ENCODE measurements at places on chromosomes 5 and 9. TPM values are rescaled to one million over a fixed set of nuclear protein-coding genes. Genes with fewer than 3 reads are reported as not detected.

The ADAMTS16 gene
- polyA plus RNA-seq, result 0.01 TPM

The CTXN3 gene
- polyA plus RNA-seq, result 0.40 TPM

The TMEFF1 gene
- not detected for polyA plus RNA-seq

The GMCL2 gene
- not detected for polyA plus RNA-seq

The LIFR gene
- 27.4 TPM for polyA plus RNA-seq

The FOXD4L4 gene
- not detected for polyA plus RNA-seq

The NUTM2F gene
- polyA plus RNA-seq, result not detected

- peak; percentile 78 for DNase-seq
Measured at GRCh38 chr9:98906273-98907040, 37.2 kb upstream of the COL15A1 start.

GRCh38 chr5:176446884-176447590, 1.1 kb upstream of the FAF2 start:
- no peak for DNase-seq

GRCh38 chr9:16848179-16848578, 22.3 kb downstream of the BNC2 start:
- no peak for DNase-seq

GRCh38 chr9:75017378-75017777, 10.7 kb downstream of the CARNMT1 start:
- no peak for DNase-seq

DNA sequence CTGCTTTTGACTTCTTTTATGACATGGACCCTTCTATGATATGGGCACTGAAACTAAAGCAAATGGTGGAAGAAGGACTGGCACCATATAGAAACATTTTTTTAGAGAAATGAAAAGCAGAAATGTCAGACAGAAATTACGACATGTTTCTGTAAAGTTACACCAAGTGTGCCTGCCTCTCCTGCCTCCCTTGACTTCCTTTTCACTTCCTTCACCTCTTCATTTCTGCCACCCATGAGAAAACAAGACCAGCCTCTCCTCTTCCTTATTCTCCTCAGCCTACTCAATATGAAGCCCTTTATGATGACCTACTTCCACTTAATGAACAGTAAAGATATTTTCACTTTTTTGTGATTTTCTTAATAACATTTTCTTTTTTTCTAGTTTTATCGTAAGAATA, 44.5 kb downstream of the ERCC6L2 start:
- no peak for DNase-seq

GRCh38 chr5:57412680-57413079, 69.9 kb downstream of the ACTBL2 start:
- no peak for DNase-seq

GRCh38 chr9:127096208-127096607, 26.2 kb downstream of the ANGPTL2 start:
- DNase-seq, result no peak

GRCh38 chr9:32644698-32645097, 9.2 kb upstream of the TAF1L start:
- no peak for DNase-seq

DNA sequence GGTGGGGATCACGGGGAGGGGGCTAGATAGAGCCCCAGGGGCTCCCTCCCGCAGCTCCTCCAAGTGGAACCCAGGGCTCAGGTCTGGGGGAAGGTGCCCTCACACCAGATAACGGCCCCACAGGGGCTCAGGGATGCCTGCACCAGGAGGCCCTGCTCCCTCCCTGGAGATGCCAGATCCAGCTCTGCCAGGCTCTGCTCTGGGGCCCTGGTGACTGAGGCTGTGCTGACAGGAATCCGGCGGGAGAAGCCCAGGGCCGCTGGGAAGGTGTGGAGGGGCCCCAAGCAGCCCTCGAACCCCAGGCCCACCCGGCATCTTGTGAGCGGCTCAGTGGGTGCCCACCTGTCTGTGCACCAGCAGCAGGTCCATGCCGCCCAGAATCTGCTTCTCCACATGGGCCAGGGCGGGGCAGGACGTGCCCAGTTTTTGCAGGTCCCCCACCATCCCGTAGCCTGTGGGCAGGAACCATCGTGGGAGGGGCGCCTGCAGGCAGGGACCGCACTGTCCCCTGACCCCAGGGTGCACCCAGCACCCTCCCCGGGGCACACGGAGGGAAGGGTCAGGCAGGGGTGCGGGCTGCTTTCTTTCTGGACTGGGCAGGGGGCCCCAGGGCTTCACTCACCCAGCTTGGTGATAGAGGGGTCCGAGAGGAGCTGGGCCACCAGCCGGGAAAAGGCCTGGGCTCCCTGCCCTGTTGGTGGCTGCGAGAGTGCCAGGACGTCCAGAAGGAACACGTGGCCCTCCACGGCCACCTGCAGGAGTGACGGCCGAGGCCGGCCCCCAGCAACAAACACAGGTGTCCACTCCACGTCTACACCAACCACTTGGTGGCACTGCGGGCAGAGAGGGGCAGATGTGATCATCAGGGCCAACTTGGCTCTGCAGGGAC, 48.9 kb upstream of the NRARP start:
- DNase-seq, result no peak

DNA sequence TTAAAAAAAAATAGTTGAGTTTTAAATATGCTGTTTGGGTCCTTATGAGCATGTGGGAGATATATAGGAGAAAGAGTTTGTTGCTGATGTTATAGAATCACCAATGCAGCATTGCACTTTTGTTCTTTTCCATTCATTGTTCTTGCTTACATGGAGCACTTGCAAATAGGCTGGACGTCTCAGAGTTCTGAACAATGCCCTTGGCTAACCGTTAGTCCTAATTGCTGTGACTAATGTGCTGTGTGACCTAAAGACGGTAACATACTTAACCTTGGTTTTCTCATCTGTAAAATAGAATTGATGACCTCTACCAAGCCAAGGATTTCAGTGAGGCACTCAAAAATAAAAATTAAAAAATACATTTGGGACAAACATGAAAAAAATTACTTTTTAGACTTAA, 29.8 kb downstream of the PIK3R1 start:
- DNase-seq, result no peak

DNA sequence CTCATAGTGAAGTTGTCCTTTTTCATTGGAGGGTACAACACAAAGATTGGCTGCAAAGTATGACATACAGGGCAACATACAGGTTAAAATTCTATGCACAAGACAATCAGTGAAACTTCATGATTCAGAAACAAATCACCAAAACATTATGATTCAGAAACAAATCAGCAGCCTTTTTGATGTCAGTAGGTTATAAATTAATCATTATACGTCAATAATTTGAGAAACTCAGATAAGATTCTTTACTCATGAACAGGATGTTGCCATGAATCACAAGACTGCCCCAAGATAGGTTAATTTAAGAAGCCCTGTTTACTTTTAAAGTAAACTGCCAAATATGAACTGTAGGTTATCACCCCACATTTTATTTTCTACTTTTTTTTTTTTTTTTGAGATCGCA, 62.2 kb upstream of the IL33 start:
- no peak for DNase-seq

DNA sequence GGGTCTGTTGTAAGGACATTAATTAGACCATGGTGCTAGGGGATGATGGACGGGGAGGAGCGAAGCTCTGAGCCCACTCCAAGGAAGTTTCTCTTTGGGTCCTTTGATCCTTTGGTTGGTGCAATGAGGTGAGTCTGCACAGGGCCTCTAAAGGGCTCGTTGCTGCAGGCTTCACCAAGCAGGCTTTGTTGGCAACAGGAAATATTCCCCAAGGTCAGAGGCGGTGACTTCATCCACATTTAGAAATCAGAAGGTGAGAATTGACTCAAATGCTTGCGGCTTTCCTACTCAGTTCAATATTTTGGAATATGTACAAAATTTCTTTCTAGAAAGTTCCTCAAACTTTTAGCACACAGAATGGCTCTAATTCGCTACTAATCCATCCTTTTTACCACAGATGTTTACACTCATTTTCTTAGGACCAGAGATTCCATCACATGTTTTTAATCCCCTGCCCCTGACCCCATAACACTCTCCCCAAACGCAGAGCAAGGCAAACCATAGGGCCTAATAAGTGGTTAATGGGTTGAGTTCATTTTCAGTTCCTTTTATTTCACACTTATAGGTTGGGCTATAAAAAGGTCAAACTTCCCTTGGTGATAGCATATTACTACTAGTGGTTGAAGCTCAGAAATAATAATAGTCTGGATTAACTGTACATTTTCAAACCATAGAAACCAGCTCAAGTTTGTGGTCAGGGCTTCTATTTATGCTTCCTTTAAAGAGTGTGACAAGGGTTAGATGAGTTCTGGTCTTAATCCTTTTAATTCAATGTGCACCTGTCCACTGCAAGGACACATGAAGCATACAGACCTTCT, 37.3 kb upstream of the TMEM252 start:
- DNase-seq, result no peak
